ENCODE measurements at places on chromosomes 1 and 21.
A peak's percentile ranks its signal among the peaks of the same experiment; 100 is the strongest.

DNA sequence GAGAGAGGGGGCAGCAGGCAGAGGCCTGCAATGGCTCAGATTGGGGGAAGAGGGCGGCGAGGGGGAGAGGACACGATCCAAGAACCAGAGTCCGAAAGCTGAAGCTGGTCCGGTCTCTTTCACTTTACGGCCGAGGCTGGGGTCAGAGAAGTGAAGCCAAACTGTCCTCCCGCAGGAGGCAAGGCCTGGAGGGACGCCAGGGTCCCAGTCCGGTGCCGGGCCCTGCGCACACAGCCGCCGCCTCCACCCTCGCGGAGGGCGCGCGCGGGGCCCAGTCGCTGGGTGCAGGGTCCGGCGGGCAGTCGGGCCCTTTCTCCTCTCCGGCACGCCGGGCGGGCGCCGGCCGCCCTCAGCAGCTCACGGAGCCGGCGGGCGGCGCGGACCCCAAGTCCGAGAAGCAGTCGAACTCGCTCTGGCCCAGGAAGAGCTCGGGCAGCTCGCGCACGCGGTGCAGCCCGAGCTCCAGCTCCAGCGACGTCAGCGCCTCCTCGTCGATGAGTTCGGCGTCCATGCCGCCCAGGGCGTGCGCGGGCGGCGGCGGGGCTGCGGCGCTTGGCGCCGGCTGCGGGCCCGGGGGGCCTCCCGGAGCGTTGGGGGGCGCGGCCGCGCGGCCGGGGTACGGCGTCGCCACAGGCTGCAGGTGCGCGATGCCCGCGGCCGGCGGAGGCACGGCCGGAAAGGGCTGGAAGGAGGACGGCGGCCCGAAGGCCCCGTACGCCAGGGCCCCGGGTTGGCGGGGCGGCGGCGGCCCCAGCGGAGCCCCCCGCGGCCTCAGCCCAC lies 749 bp downstream of the CITED4 start:
- peak overlapping the region; percentile 89 for H3K27ac ChIP-seq
- peaks cover 7% of the 10 kb centered on the region for H3K27me3 ChIP-seq
- H3K4me3 ChIP-seq: peak overlapping the region; percentile 88
- H3K36me3 ChIP-seq: no peaks in the 10 kb centered on the region
- peaks cover 20% of the 10 kb centered on the region for H3K4me1 ChIP-seq

- H3K36me3 ChIP-seq: no peaks in the 10 kb centered on the region
- peaks cover 12% of the 10 kb centered on the region for H3K4me1 ChIP-seq
- peak; percentile 61 for DNase-seq
- H3K4me3 ChIP-seq: no peak overlapping the region
Observed at GRCh38 chr1:183655562-183656075, 2.5 kb upstream of the APOBEC4 start.

- no peak overlapping the region for H3K4me3 ChIP-seq
- peak overlapping the region; percentile 95 for H3K27ac ChIP-seq
- H3K27me3 ChIP-seq: no peaks in the 10 kb centered on the region
- peaks cover 9% of the 10 kb centered on the region for H3K36me3 ChIP-seq
- H3K4me1 ChIP-seq: peaks cover 21% of the 10 kb centered on the region
Observed at GRCh38 chr1:227774821-227775661, 39.8 kb downstream of the SNAP47 start.

DNA sequence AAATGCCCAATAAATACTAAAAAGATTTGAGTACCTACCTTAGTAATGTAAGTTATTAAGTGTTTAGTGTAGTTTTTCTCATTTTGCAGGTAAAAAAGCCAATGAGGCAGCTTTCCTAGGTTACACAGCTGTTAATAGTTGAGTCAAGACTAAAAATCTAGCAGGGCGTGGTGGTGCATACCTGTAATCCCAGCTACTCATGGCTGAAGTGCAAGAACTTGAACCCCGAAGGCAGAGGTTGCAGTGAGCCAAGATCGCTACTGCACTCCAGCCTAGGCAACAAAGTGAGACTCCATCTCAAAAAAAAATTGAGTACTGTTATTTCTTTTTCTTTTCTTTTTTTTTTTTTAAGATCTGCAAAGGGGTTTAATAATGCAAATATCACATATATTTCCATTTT lies 7.7 kb downstream of the YBX1 start:
- no peaks in the 10 kb centered on the region for H3K27me3 ChIP-seq
- H3K27ac ChIP-seq: no peak overlapping the region
- no peak for DNase-seq

DNA sequence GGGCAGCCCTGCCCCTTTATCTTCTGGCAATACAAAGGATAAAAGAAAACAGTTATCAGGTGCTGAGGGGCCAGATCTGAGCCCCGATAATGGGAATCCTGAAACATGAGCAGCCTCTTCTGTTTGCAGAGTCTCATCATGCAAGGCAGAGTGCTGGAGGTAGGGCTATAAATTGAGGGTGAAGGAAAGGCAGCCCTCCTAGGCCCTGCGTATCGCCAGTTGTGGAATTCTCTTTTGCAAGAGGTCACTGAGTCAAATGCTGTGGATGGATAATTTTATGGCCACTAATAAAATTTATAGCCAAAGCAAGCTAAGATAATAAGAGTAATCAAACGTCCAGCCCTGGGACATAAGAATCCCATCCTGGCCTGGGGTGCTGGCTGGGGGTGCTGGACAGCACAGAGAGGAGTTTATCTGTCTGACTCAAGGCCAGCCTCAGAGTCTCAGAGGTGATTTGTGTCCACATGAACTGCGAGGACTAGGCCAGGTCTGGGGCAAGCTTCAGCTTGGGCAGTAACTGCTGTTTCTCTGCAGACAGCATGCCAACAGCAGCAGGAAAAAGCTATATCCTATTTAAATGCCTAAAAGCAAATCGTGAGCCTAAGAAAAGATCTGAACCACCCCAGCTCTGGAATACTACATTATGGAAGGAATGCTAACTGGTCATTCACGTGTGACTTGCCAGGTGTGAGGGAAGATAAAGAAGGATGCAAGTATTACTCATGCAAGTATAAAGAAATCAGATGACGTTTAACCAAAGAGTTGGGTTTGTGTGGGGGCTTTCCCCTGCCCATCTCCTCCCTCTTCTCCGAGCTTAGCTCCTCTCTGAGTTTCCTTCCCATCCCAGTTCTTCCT lies 254.8 kb downstream of the KIF26B start:
- no peak overlapping the region for H3K4me3 ChIP-seq
- H3K4me1 ChIP-seq: no peaks in the 10 kb centered on the region
- no peak overlapping the region for H3K27ac ChIP-seq
- DNase-seq: no peak
- H3K27me3 ChIP-seq: no peaks in the 10 kb centered on the region
- H3K36me3 ChIP-seq: no peaks in the 10 kb centered on the region

- no peak overlapping the region for H3K4me3 ChIP-seq
- no peaks in the 10 kb centered on the region for H3K27me3 ChIP-seq
- no peaks in the 10 kb centered on the region for H3K36me3 ChIP-seq
- DNase-seq: no peak
Observed at GRCh38 chr1:230937371-230937770, 41.3 kb downstream of the TTC13 start.

GRCh38 chr1:84847253-84848250 lies 45.5 kb downstream of the LPAR3 start:
- no peak overlapping the region for H3K4me3 ChIP-seq
- H3K27me3 ChIP-seq: no peaks in the 10 kb centered on the region
- H3K36me3 ChIP-seq: no peaks in the 10 kb centered on the region
- peaks cover 19% of the 10 kb centered on the region for H3K4me1 ChIP-seq

- H3K4me1 ChIP-seq: no peaks in the 10 kb centered on the region
- no peaks in the 10 kb centered on the region for H3K36me3 ChIP-seq
- no peak overlapping the region for H3K4me3 ChIP-seq
- H3K27me3 ChIP-seq: no peaks in the 10 kb centered on the region
Observed at GRCh38 chr1:178931858-178932551, 61.1 kb upstream of the ANGPTL1 start.

GRCh38 chr1:222950892-222951291 lies 136.1 kb downstream of the DISP1 start:
- no peaks in the 10 kb centered on the region for H3K27me3 ChIP-seq
- DNase-seq: no peak
- no peaks in the 10 kb centered on the region for H3K4me1 ChIP-seq
- H3K36me3 ChIP-seq: peaks cover 16% of the 10 kb centered on the region
- no peak overlapping the region for H3K27ac ChIP-seq
- H3K4me3 ChIP-seq: no peak overlapping the region

- no peak for DNase-seq
- no peaks in the 10 kb centered on the region for H3K4me1 ChIP-seq
- no peaks in the 10 kb centered on the region for H3K27me3 ChIP-seq
- no peak overlapping the region for H3K27ac ChIP-seq
- H3K4me3 ChIP-seq: no peak overlapping the region
- H3K36me3 ChIP-seq: peaks cover 32% of the 10 kb centered on the region
Observed at GRCh38 chr1:94514095-94514727, 27.3 kb downstream of the F3 start.

DNA sequence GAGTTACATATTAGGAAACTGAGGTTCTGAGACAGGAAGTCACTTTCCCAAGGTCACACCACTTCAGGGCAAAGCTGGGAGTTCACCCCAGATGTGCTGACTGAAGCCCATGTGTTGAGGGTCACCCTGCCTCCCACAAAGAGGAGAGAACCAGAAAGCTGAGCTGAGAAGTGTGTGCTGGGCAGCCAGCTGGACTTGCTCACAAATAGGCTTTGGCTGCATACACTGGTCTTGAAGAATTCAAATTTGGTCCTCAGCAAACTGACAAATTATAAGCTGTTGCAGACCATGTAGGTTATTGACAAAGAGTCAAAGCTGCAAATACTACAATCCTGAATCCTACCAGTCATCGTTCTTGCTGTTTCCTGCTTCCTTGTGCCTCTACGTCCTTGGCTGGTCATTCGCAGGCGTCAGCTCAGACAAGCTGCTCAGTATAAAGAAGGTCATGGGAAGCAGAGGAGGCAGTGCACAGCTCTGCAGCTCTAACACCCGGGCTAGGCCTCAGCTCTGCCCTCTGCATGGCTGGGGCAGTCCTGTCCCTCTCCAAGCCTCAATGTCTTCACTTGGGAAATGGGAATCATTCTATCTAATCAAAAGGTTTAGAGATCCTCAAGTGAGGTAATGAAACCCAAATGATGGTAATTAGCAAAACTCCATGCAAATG lies 40.0 kb downstream of the CDCP2 start:
- H3K27me3 ChIP-seq: no peaks in the 10 kb centered on the region
- H3K4me1 ChIP-seq: no peaks in the 10 kb centered on the region
- DNase-seq: no peak
- no peak overlapping the region for H3K27ac ChIP-seq
- H3K36me3 ChIP-seq: no peaks in the 10 kb centered on the region
- H3K4me3 ChIP-seq: no peak overlapping the region

GRCh38 chr1:32651461-32652073 lies 559 bp downstream of the RBBP4 start:
- H3K27me3 ChIP-seq: no peaks in the 10 kb centered on the region
- H3K4me1 ChIP-seq: peaks cover 21% of the 10 kb centered on the region
- peak overlapping the region; percentile 100 for H3K27ac ChIP-seq
- H3K4me3 ChIP-seq: peak overlapping the region; percentile 98

DNA sequence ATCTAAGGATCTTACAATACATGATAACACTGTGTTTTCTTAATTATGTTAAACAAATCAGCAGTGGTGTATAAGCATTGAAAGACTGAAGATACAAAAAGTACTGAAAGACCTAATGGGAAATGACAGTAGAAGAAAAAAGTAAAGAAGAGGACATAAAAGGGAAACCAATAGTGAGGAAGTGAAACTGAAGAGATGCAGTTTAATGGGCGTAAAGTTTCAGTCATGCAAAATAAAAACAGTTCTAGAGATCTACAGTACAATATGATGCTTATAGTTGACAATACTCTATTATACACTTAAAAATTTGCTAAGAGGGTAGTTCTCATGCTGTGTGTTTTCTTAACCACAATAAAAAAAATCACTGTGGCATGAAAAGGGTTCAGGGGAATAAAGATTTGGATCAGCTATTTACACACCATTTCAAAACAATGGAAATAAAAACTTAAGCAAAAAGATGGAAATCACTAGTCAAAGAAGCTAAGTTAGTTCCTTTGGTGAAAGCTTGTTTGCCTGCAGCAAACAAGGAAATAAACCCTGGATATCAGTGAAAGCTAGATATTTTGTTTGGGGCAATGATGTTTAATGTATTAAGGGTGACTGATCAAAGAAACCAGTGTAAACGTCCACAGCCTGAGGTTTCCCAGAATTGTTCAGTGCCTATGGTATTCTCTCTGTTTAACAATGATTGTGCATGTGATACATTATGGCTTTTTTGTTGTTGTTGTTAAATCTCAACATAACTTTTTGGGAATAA lies 1160.8 kb upstream of the ADGRL2 start:
- no peak for DNase-seq

- no peaks in the 10 kb centered on the region for H3K27me3 ChIP-seq
- no peaks in the 10 kb centered on the region for H3K36me3 ChIP-seq
- H3K4me1 ChIP-seq: peaks cover 4% of the 10 kb centered on the region
- H3K27ac ChIP-seq: no peak overlapping the region
- no peak for DNase-seq
Observed at GRCh38 chr1:179820226-179820970, 57.2 kb downstream of the TOR1AIP2 start.

- no peak overlapping the region for H3K27ac ChIP-seq
- H3K36me3 ChIP-seq: no peaks in the 10 kb centered on the region
- no peak for DNase-seq
- H3K4me3 ChIP-seq: no peak overlapping the region
- H3K27me3 ChIP-seq: no peaks in the 10 kb centered on the region
- H3K4me1 ChIP-seq: no peaks in the 10 kb centered on the region
Observed at GRCh38 chr21:15199414-15200383, 134.9 kb upstream of the NRIP1 start.

GRCh38 chr21:44052071-44052829 lies 40.1 kb downstream of the TRAPPC10 start:
- no peak for DNase-seq
- H3K4me3 ChIP-seq: no peak overlapping the region
- H3K4me1 ChIP-seq: peaks cover 19% of the 10 kb centered on the region
- H3K36me3 ChIP-seq: no peaks in the 10 kb centered on the region

GRCh38 chr1:54254055-54254454 lies 54.1 kb downstream of the MRPL37 start:
- peaks cover 3% of the 10 kb centered on the region for H3K36me3 ChIP-seq
- DNase-seq: no peak
- no peaks in the 10 kb centered on the region for H3K27me3 ChIP-seq
- H3K4me3 ChIP-seq: no peak overlapping the region
- H3K27ac ChIP-seq: peak overlapping the region; percentile 85

DNA sequence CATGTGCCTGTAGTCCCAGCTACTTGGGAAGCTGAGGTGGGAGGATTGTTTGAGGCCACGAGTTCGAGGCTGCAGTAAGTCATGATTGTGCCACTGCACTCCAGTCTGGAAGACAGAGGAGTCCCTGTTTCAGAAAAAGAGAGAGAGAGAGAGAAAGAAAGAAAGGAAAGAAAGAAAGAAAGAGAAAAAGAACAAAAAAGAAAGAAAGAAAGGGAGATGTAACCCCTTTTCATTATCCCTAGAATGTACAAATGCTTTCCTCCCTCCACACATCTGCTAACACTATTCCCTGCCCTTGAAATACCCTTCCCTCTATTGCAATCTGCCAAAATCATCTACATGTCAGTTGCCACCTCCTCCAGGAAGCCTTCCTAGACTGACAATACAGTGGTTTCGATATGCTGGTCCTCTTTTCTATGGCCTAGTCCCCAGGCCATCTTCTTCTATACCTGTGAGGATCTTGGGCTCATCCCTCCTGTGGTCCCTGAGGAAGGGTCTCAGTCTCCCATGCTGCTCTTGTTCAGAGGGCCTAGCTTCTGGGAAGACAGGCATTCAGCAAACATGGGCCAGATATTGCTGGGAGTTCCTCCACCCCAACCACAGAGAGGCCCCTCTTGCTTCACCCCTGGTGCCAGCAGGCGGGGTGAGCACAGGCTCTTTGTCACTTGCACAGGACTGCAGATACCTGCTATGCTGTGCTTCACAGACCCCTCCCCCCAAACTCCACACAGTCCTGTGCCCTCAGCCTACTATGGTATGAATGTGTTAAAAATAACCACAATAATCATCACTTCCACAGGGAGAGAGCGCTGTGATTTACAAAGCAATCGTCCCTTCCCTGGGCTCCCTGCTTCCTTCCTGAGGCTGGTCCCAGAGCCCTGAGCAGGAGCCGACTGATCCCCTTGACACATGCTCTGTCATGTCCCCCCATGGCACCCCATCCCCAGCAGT lies 14.1 kb downstream of the ADGRB2 start:
- DNase-seq: no peak
- H3K27me3 ChIP-seq: peaks cover 3% of the 10 kb centered on the region
- H3K27ac ChIP-seq: peak overlapping the region; percentile 34
- H3K36me3 ChIP-seq: no peaks in the 10 kb centered on the region

All from naive thymus-derived CD8-positive, alpha-beta T cell (primary cell).